Nephron progenitor cell (in vitro differentiated cells): ENCODE measurements at places on chromosomes 7 and 10.

GRCh38 chr7:24769014-24769830 is 12.0 kb upstream of the GSDME start:
- no peak for DNase-seq

GRCh38 chr7:37259319-37259821 is 189.3 kb downstream of the ELMO1 start:
- no peak for DNase-seq

DNA sequence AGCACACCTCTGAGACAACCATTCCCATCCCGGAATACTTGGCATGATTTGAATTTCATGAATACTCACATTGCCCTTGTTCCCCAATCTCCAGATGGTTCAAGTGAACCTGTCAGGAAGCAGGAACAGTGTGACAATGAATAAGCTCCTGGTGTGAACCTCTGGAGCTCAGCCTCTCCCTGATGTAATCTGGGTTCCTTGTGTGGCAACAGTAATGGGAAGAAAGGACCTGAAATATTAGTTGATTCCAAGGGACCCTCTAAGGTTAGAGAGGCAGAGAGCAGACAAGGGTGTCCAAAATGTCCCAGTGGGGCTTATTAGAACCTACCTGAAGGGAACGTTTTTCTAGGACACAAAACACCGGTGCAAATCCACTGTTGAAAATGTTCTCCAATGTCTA is 8.5 kb downstream of the OR2A7 start:
- DNase-seq, result no peak

GRCh38 chr10:6912424-6912823 is 332.3 kb upstream of the PRKCQ start:
- DNase-seq, result no peak

GRCh38 chr10:16509996-16510395 is 11.7 kb downstream of the C1QL3 start:
- no peak for DNase-seq

DNA sequence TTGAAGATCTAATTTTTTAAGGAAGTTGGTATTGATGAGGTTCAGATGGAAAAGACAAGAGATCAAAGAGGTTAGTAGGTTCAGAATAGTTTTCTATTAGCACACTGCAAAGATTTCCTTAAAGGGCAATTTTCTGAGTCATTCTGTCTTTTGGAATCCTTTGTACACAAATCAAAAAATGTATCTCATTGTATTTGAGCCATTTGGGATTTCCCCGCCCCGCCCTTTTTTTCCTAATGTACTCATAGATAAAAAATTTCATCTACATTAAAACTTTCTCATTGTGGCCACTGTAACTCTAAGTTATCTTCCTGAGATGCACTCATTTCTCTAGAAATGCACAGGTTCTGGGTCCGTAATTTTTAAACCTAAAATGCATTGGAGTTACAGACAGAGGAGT is 12.1 kb downstream of the GIMAP6 start:
- no peak for DNase-seq

DNA sequence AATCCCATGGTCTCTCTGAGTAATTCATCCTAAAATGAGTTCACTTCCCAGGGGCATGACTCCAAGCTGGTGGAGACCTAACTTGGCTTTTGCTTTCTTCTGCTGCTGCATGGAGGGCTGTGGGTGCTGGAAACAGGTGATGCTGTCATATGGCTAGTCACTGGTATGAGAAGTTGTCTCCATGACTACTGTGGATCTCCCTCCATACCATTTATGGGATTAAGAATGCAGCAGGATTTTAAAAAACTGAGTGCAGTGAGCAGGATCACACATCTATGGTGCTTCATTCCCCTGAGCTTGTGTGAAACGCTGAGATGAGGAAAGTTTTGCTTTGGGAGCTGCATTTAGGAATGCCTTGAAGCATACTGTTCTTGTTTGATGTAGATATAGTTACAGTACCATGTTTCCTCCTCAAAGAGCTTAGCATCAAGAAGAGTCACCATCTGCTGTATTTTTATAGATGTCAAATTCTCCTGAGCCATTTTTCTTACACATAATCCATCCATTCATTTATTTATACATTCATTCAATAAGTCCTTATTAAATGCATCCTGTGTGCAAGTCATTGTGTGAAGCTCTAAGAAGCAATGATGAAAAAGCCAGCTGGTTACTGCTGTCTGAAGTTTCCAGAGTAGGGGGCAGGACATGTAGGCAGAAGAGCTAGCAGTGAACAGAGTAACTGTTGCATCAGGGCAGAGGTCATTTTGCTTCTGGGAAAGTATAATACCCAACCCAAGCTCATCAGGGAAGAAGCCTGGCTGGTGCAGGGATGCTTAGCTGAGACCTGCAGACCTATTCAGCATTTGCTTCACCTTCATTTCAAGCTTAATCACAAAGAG is 534.8 kb downstream of the AUTS2 start:
- DNase-seq, result no peak

DNA sequence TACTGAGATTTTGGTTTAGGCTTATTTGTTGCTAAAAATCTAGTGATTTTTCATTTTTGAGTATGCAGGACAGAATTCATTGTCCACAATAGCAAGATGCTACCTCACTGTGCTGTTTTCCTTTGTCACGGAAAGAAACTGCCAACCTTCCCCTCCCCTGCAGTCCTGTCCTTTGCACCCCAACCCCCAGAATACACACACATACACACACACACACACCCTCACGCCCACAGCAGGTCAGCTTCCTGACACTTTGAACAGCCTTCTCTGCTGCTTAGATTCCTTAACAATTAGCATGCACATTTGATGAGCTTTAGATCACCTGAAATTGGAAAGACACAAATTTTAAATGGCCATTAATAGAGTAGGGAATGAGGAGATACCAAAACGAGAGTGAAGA is 32.1 kb downstream of the ARMC3 start:
- DNase-seq, result no peak

GRCh38 chr7:128827971-128828711 is 2.1 kb upstream of the FLNC start:
- peak; percentile 12 for DNase-seq

GRCh38 chr10:69446229-69446628 is 5.0 kb upstream of the TSPAN15 start:
- no peak for DNase-seq

GRCh38 chr10:62243647-62243997 is 25.0 kb downstream of the RTKN2 start:
- DNase-seq, result no peak

GRCh38 chr10:8975535-8975934 is 921.0 kb downstream of the GATA3 start:
- no peak for DNase-seq

DNA sequence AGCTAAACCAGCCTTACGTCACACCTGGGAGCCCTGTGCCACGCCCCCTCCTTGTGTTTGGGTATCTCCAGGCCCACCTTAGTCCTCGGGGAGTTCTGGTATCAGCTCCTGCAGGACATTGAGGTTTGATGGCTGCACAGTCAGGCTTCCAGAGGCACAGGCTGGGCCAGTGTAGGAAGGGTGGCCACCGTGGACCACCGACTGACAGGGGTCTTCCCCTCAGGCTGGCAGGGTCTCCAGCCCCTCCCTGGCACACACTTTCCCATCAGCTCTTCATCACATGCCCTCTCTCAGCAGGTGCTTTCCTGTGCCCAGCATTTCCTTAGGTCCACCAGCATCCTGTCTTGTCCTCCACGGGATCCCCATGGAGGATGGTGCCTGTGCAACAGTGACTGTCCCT is 413.1 kb downstream of the TCERG1L start:
- DNase-seq, result no peak

GRCh38 chr10:27664461-27664860 is 81.2 kb downstream of the MKX start:
- no peak for DNase-seq

DNA sequence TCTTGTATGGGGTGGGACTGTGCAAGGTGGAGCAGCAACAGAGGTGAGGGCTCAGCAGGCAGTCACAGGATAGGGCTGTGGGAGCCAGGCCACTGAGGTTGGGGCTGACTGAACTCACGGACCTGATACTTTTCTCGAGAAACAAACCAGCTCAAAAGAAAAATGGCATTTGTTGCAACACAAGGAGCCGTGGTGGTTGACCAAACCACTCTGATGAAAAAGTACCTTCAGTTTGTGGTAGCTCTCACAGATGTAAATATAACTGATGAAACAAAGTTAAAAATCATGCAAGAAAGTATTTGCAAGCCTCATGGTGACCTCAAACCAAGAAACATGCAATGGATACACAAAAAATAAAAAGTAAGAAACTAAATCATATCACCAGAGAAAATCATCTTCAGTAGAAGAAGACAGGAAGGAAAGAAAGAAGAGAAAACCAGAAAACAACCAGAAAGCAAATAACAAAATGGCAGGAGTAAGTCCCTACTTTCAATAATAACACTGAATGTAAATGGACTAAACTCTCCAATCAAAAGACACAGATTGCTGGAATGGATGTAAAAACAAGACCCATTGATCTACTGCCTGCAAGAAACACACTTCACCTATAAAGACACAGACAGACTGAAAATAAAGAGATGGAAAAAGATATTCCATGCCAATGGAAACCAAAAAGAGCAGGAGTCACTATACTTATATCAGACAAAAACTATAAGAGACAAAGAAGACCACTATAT is 48.9 kb upstream of the DUSP5 start:
- DNase-seq, result no peak

DNA sequence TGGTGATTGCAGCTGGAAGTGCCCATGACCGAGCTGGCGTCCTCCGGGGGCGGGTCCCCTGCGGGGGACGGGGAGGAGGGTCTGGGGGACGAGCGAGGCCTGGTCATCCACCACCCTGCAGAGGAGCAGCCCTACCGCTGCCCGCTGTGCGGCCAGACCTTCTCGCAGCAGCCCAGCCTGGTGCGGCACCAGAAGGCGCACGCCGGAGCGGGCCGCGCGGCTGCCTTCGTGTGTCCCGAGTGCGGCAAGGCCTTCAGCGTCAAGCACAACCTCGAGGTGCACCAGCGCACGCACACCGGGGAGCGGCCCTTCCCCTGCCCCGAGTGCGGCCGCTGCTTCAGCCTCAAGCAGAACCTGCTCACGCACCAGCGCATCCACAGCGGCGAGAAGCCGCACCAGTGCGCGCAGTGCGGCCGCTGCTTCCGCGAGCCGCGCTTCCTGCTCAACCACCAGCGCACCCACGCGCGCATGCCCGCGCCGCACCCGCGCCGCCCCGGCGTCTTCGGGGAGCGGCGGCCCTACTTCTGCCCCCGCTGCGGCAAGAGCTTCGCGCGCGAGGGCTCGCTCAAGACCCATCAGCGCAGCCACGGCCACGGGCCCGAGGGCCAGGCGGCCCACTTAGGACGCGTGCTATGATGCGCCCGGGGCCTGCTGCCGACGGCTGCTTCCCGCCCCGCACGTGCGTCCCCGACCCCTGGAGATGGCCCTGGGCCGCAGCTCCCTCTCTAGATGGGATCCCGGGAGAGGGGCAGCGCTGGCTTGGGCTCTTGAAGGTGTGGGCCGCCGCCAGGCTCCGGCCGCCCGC is 28.7 kb downstream of the ZNF775 start:
- no peak for DNase-seq

GRCh38 chr10:88273567-88273966 is 309.6 kb downstream of the RNLS start:
- DNase-seq, result no peak

DNA sequence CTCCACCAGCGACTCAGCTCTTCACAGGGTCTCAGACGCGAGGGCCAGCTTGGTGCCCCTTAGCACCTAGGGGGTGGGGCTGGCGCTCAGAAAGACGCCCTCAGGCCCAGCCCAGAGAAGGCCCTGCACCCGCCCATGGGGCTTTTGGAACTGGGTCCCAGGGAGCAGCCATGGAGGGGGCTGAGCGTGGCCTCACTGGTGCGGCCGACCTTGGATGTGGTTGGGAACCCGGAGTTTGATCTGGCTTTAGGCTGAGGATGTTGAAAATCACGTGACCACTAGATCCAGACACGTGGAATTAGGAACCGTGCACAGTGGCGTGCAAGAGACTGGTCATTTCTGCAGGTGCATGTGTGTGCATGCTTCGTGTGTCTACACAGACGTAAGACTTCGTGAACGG is 185.4 kb downstream of the DNAJB6 start:
- no peak for DNase-seq

- DNase-seq, result no peak
These were observed 51.2 kb downstream of the ANKIB1 start for GRCh38 chr7:92296880-92297445.

GRCh38 chr7:131110297-131111080 is 217.2 kb upstream of the MKLN1 start:
- DNase-seq, result no peak

DNA sequence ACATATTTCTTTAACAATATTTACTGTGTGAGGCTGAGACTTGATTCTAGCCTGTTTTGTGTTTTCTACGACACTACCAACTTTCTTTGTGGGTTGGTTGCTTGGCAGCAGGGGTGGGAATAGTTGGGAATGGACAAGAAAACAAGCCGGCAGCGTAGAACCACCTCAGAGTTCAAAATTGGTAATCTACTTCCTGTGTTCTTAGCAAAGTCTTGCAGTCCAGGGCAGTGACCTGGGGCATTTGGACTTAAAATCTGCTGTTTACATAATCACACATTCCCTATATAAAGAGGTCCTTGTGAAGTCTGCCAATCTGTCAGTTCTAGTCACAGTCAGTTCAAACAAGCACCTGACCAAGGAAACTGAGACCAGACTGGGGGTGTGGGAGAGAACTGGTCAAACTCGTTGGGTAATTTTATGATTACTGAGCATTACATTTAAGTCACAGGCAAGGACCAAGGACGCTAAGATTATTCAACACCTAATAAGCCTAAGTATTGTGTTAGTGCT is 167.9 kb downstream of the CPEB3 start:
- DNase-seq, result no peak

DNA sequence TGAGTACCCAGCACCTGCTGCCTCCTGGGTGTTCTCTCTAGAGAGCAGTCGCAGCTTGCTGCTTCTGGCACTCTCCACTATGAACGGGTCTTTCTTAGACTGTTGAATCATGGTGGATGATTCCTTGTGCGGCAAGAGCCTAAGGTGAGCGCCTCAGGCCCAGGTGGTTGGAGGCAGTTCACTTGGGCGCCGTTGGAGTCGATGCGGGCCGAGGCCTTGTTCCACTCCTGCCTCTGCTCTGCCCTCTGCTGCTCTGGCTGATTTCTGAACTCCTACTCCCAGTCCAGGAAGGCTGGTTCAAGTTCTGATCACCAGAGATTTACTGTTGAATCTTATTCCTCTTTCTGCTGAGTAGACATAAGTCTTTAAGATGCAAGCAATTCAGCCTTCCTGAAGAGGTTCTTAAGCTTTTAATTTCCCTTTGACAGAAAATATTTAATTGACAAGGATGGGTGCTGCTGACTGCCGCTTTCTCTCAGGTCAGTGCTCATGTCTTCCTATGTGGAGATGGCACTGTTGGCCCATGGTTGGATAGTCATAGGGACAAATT is 10.4 kb downstream of the YKT6 start:
- no peak for DNase-seq

DNA sequence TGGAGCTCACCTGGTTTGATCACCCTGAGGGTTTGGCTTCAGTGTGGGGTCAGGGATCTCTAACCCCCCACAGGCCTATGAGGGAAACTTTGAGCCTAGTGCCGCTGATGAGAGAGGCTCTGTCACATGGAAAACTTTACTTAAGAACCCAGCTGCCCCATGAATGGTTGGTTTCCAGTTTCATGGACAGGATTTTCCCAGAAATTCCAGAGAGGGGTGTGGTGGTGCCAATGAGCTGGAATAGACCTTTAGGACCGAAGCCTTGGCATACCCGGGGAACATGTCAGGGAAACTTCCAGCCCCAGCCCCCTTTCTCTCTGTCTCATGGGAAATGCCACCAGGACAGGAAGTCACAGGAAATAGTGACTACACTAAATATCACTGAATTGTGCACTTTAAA is 36.9 kb downstream of the AKR1B1 start:
- no peak for DNase-seq

- DNase-seq, result no peak
These were observed 31.7 kb upstream of the CDK14 start for GRCh38 chr7:90564455-90564854.

GRCh38 chr7:47148536-47149207 is 433.2 kb downstream of the TNS3 start:
- no peak for DNase-seq
